ENCODE measurements at places on chromosomes 13 and 19.

GRCh38 chr19:10763828-10764339, 46.0 kb downstream of the DNM2 start:
- no peak for DNase-seq

DNA sequence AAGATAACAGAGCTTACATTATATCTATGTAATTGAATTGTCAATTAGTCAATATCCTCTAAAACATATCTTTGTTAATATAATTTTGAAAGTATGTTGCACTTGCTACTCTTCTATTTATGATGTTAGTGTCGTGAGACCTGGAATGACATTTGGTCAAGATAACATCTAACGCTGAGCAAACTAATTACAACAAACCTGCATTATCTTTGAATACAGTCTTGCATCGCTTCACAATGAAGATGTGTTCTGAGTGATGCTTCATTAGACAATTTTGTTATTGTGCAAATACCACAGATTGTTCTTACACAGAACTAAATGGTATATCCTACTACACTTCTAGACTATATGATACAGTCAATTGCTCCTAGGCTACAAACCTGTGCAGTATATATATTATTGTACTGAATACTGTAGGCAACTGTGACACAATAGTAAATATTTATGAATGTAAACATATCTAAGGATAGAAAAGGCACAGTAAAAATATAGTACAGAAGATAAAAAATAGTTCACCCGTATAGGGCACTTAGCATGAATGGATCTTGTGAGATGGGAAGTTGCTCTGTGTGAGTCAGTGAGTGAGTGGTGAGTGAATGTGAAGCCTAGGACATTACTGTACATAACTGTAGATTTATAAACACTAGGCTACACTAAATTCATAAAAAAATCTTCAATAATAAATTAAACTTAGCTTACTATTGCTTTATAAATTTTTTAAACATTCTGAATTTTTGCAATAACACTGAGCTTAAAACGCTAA, 1773.8 kb downstream of the PCDH9 start:
- no peak for DNase-seq

- peak; percentile 47 for DNase-seq
Observed at GRCh38 chr19:39031368-39032062, 834 bp downstream of the FBXO27 start.

- no peak for DNase-seq
Observed at GRCh38 chr13:40087091-40088002, 431.9 kb downstream of the COG6 start.

DNA sequence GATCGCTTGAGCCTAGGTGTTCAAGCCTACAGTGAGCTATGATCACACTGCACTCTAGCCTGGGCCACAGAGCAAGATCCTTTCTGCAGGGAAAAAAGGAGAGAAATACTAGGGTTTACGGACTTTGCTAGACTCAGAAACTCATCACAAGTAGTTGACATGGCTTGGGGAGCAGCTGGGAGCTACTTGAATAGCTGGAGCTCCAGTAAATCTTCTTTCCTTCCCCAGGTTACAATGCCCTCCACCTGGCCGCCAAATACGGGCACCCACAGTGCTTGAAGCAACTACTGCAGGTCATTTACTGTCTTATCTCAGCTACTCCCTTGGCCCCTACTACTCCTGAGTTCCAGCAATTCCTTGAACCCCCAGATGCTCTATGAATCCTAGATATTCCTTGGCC, 19.3 kb downstream of the ANKRD24 start:
- no peak for DNase-seq

- DNase-seq: no peak
Observed at GRCh38 chr19:53132141-53132991, at the start of gene ZNF415. ZNF415 (minus strand) TSS chr19:53132910; CDS start chr19:53122676, 10,234 bp downstream.

- DNase-seq: no peak
Observed at GRCh38 chr19:38719761-38720558, 24.3 kb downstream of the CAPN12 start.

DNA sequence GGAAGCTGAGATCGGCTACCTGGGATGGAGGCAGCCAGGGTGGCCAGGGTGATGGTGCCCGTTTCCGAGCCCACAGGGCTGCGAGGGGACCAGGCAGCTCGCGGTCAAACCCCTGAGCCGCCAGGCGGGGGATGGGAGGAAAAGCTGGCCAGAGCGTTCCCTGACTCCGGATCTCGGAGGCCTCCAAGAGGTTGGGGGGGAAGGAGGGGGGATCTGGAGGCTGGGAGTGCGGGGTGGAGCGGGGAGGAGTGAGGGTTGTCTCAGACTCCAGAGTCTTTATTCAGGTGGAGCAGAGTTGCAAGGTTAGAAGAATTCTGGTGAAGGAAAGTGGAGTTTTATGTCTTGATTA, 1.1 kb downstream of the CACNG7 start:
- no peak for DNase-seq

- DNase-seq: no peak
Observed at GRCh38 chr13:76955193-76955592, 6.9 kb downstream of the ACOD1 start.

GRCh38 chr19:14480700-14481079, 5.5 kb upstream of the PTGER1 start:
- no peak for DNase-seq

GRCh38 chr13:97255515-97256021, 33.4 kb downstream of the MBNL2 start:
- DNase-seq: no peak

GRCh38 chr13:33583398-33583797, 234.6 kb upstream of the RFC3 start:
- DNase-seq: no peak

DNA sequence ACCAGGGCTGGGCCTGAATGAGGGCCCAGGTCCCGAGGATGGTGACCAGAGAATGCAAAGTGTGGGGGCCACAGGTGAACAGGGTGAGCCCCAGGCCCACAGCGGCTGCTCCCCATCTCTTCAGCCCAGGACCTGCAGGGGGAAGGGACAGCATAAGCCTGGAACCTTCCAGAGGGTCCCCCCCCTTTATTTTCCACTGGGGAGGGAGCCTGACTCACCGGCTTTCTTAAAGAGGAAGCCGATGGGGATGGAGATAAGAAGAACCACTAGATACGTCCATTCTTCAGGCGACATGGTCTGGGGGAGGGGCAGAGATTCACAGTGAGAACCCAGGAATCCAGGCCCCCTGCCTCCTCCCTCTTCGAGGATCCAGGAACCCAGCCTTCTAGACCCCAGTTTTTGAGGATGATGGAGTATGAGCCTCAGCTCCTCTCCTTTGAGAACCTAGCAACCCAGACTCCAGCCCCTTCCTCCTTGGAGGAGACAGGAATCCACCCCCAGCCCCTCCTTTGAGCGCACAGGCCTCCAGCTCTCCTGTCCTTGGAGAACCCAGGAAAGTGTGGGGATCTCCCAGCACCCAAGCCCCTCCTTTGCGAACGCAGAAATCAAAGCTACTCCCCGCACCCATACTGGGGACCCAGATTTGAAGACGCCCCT, 1.0 kb downstream of the MBOAT7 start:
- peak; percentile 46 for DNase-seq

GRCh38 chr19:41541990-41542584, 33.9 kb upstream of the CEACAM21 start:
- DNase-seq: peak; percentile 51

DNA sequence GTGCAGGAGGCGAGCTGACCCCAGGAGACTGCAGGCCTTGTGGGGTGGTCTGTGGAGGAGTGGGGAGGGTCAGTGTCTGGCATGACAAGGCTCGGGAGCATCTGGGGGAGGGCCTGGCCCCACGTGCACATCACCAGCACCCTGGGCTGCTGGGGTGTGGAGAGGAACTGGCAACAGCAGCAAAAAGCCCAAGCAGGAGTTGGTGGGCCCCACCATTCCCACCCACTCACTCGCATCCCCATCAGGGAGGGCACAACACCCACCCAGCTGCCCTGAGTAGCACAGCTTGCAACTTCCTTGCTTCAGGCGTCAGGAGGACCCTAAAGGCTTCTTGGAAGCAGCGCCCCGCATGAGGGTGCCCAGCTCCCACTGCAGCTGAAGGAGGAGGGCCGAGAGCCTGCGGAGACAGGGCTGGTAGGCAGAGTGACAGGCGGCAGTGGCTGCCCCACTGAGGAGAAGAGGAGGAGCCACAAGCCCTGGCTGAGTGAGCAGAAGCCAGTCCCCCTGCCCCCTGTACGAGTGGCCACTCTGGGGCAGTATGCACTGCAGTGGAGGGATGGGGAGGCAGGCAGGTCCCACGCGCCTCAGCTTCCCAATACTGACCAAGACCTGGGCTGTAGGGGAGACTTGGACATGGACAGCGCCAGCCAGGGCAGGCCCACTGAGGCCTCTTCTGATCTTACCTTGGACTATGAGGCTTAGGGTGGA, 26.5 kb downstream of the ELL start:
- DNase-seq: no peak

DNA sequence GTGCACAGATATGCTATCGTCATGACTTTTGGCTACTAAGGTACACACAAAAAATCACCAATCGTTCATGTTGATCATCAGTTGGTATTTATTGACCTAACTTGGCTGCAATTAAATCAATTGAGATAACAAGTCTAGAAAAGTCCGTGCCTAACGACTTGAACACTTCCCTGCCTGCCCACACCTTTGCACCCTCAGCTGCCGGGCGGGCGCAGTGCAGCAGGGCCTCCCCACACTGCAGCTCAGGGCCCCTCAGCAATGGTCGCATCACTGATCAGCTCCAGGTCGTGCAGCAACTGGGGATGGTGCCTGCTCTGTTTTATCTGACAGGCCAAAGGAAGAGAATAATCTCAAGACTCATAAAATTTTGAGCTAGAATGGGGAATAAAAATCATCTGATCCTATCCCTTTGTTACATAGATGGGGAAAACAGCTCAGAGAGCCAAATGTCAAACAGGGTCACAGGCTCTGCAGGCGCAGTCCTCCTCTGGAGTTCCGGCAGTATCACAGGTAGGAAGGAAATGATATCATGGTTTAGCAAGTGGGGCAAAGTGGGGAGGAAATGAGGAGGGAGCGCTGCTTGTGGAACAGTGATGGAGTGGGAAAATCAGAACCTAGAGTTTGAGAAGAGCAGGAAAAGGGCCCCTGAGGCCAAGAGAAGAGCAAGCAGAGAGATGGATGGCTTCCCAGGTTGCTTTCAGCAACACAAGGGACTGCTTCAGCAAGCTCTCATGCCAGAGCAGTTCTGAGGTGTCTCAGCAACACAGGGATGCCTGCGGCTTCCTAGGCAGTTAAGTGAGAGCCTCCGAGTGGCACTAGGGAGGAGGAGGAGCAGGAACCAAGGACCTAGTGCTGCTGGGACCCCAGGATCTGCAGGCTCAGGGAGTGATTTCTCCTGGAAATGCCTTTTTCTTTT, 57.5 kb downstream of the SLC7A1 start:
- DNase-seq: no peak

All from stimulated activated CD8-positive, alpha-beta memory T cell treated with anti-CD3 and anti-CD28 coated beads, Interleukin-7, amount 100 ng/mL, for 1 hour (primary cell).